ENCODE measurements at places on chromosomes 1 and 21. TPM values are rescaled to one million over a fixed set of nuclear protein-coding genes. Genes with fewer than 3 reads are reported as not detected.

The CIART gene
- total RNA-seq: 1.7 TPM

The TTC39A gene
- total RNA-seq: 0.97 TPM

The EXO1 gene
- total RNA-seq: 9.4 TPM

The NUF2 gene
- 14.2 TPM for total RNA-seq

The KRTAP24-1 gene
- total RNA-seq: not detected

The TNFRSF8 gene
- total RNA-seq: 0.13 TPM

The CFHR3 gene
- not detected for total RNA-seq

The EVA1C gene
- 33.5 TPM for total RNA-seq

The PRAMEF1 gene
- not detected for total RNA-seq

The SYT2 gene
- not detected for total RNA-seq

The FNDC5 gene
- 0.81 TPM for total RNA-seq

The FAM72C gene
- 0.16 TPM for total RNA-seq

The LYST gene
- total RNA-seq: 30.1 TPM

The RPTN gene
- not detected for total RNA-seq

The CR1 gene
- total RNA-seq: not detected

The KHDRBS1 gene
- total RNA-seq: 50.5 TPM

The EPHA2 gene
- 298 TPM for total RNA-seq
